Parietal lobe (tissue), 2 donors: ENCODE measurements at places on chromosomes 5 and 9. TPM values are rescaled to one million over a fixed set of nuclear protein-coding genes. Genes with fewer than 3 reads are reported as not detected.

The FBLL1 gene
- total RNA-seq: 37.6 TPM

The SLC28A3 gene
- not detected for total RNA-seq

The MEIKIN gene
- not detected for total RNA-seq

The TMC1 gene
- 0.94 TPM for total RNA-seq
